ENCODE measurements at places on chromosomes 16 and 17.

DNA sequence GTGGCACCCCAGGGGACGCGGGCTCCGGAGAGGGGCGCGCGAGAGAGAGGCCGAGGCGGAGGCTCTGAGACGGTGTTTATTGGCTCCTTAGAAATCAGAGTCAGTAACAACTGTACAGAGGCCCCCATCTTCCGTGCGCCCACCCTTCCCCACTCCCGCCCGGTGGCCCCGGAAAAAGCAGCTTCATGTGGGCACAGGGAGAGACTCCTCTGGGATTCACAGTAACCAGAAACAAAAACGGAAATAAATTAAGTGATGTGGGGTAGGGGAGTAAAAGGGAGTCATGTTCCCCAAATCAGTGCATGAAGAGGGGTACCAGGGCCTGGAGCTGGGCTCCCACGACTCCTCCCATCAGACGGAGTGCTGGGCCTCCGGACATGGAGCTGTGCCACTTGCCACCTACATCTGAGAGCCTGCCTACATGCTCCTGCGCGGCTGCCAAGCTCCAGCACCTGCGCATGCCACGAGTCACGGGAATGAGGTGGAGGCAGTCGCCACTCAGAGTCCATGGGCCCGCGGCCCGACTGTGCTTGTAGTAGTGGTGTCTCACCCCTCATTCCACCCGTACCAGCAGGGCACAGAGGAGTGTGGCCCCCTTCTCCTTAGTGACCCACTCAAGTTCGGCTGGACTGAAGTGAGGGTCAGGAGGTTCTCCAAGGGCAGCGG is 543 bp upstream of the GPS2 start:
- DNase-seq, result no peak

DNA sequence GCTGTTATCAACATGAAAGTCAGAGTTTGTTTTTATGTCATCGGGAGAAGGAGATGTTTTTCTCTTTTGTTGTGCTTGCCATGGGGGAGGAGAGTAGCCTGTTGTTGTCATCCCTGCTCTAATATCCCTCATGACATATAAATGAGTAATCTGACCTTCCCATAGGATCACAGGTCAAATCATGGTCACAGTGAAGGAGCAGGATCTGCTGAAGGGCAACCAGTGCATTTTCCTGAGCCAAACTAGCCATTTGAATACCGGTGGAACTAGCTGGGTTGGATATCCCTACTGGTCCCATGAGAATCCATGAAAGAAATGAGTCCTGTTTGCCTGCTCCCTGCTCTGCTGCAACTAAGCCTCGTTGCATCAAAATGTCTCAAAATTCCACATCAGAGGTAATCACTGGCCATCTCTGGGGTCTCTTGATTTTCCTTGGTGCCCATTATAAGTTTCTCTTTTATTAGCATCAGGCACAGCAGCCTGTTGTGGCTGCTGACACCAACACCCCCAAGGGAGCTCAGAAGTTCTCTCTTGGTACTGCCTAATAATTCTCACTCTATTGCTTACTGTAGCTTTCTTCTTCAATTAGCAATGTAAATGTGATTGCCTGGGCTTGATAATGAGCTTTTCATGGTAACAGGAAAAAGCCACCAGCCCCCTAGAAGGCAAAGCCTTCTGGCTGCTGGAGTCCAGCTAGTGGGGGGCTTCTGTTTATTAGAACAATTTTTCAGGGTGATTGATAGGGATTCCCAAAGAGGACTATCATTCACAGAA is 211.4 kb upstream of the ERCC4 start:
- DNase-seq, result no peak

GRCh38 chr16:55687802-55688201 is 32.0 kb downstream of the SLC6A2 start:
- DNase-seq, result no peak

GRCh38 chr16:89122322-89122851 is 28.7 kb downstream of the ACSF3 start:
- no peak for DNase-seq

DNA sequence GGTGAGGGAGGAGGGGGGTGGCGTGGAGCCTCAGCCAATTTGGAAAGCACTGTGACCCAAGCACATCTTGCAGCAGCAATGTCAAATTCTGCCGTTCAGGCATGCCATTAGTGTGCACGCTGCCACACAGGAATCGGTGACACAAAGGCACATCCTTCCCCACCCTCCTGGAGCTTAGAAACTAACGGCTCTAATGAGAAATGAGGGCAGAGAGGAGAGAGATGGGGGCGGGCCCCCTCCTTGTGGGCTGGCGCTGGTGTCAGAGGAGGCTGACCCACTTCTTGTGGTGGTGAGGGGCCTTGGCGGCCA is 94.8 kb downstream of the RTN4RL1 start:
- DNase-seq, result no peak

- DNase-seq, result no peak
Observed at GRCh38 chr16:87040169-87041117, 276.7 kb downstream of the C16orf95 start.

DNA sequence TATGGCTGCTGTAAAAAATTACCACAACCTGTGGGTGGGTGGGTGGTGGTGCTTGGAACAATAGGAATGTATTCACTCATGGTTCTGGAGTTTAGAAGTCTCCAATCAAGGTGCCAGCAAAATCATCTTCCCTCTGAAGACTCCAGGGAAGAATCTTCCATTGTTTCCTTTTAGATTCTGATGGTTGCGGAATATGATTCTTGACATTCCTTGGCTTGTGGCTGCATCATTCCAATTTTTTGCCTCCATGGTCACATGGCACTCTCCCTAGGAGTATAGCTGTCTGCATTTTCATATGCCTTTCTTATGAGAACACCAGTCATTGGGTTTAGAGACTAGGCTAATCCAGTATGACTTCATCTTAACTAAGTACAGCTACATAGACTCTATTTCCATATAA is 401.0 kb downstream of the HS3ST3B1 start:
- no peak for DNase-seq

Data from renal cortical epithelial cell (primary cell).